ENCODE measurements at places on chromosomes 4 and X. TPM values are rescaled to one million over a fixed set of nuclear protein-coding genes. Genes with fewer than 3 reads are reported as not detected.

The WAS gene
- 0.62 TPM for total RNA-seq

- no peak for DNase-seq
Measured at GRCh38 chr4:10963241-10963640, 278.7 kb upstream of the CLNK start.

- DNase-seq: no peak
Measured at GRCh38 chr4:139834226-139834662, 168.6 kb downstream of the MGST2 start.

- no peak for DNase-seq
Measured at GRCh38 chr4:65839164-65839931, 169.1 kb upstream of the EPHA5 start.

DNA sequence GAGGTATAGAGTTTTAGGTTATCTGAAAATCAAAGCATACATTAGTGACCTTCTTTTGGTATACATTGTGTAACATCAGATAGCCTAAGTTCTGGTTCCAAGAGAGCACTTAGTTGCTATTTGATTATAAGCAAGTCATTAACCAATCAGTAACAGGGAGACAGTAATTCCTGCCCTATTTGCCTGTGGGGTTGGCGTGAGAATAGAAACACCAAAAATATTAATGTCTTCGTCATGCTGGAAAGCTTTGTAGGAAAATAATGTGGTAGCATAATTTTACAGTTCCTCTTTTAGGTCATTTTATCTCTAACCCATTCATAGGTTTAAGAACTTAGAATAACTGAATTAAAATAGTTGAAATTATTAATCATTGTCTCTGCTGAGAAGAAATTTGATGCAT lies 37.8 kb downstream of the NPNT start:
- DNase-seq: no peak
